Activated T-cell treated with anti-CD3 and anti-CD28 coated beads for 1 hour (primary cell): ENCODE measurements at places on chromosomes 4 and X.

GRCh38 chr4:17690898-17691297 lies 76.5 kb downstream of the MED28 start:
- DNase-seq, result no peak

- no peak for DNase-seq
Observed at GRCh38 chr4:147361726-147362125, 119.2 kb upstream of the EDNRA start.

GRCh38 chr4:139972305-139972704 lies 181.7 kb downstream of the MAML3 start:
- no peak for DNase-seq

GRCh38 chr4:11801466-11802446 lies 373.1 kb upstream of the HS3ST1 start:
- DNase-seq, result no peak

- no peak for DNase-seq
Observed at GRCh38 chrX:97597954-97598353, 714.2 kb downstream of the RPA4 start.
